ENCODE measurements at places on chromosomes 12 and 14.

- no peak for DNase-seq
Observed at GRCh38 chr14:91309756-91310280, 65.3 kb upstream of the GPR68 start.

DNA sequence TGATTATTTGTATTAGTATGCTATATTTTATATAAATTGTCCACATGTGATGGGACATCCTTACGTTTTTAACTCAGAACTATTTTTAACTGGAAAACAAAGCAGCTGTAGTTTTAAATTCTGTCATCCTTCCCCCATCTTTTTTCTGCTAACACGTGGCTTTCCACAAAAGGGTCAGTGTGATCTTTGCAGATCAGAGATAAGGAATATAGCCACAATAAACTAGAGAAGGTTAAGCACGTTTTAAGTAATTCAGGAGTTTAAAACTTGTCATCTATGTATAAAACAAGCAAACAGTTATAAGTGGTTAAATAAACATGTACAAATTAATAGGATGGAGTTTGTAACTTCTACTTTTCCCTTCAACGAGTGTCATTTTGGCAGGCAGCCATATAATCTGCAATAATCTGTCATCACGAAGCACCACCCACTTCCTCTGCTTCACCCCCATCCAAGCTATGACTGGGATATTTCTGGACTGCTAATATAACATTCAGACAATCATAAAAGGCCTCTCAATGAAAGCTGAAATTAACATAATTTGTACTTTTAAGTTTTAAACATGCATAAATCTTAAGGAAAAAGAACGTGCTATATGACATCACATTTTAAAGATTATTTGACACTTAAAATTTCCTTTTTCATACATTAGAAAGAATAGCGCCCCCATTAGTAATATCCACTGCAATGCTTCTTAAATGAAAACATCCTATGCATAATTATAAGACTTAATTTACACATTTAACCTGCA lies 15.3 kb downstream of the TAOK3 start:
- peak; percentile 92 for DNase-seq

DNA sequence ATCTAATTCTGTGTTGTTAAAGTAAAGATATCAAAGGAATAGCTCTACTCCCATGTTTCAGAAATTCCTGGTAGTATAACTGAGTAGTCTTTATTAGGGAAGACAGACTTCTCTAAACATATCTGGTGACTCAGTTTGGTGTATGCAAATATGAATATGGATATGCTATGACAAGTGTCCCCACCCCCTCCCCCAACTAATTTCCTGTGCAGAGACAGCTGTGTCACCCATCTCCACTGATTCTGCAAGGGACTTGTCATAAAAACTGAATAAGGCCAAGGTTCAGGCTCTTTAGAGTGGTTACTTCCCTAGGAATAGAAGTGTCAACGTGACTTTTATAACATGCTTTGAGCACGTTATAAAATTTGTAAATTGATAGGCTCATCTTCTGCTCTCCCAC lies 429.1 kb downstream of the DAD1 start:
- DNase-seq = no peak

DNA sequence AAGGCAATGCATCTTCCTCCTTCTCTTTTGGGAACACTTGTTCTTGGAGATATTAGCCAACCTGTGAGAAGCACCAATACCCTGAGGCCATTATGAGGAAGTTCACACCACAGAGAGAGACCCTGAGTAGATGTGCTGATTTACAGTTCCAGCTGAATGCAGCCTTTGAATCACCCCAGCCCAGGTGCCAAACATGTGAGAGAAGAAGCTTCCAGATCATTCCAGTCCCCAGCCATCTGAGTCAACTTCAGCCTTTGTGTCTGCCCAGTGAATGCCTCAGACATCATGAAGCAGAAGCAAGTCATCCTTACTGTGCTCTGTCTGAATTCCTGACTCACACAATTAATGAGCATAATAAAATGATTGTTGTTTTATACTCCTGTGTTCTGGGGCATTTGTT lies 25.1 kb downstream of the C12orf42 start:
- no peak for DNase-seq

- DNase-seq = no peak
Observed at GRCh38 chr14:51314321-51315015, 74.4 kb downstream of the TMX1 start.

GRCh38 chr14:66088656-66089055 lies 397.5 kb upstream of the CCDC196 start:
- no peak for DNase-seq

- DNase-seq = no peak
Observed at GRCh38 chr12:125070112-125070511, 4.9 kb downstream of the AACS start.

DNA sequence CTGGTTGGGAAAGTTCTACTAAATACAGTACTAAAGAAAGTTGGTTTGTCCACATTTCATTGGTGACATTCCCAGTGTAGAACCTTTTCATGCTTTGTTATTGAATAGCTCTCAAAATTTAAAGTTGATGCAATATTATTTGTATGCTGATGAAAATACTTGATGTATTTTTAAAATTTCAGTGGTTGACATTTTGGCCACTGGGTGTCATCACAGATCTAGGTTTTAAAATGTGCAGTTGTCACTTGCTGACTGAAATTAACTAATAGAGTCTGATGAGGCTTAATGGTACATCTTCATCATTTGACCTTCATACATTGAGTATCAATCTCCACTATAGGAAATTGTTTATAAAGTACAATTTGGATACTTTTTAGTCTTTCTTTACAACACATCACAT lies 37.1 kb downstream of the CMAS start:
- peak; percentile 74 for DNase-seq

DNA sequence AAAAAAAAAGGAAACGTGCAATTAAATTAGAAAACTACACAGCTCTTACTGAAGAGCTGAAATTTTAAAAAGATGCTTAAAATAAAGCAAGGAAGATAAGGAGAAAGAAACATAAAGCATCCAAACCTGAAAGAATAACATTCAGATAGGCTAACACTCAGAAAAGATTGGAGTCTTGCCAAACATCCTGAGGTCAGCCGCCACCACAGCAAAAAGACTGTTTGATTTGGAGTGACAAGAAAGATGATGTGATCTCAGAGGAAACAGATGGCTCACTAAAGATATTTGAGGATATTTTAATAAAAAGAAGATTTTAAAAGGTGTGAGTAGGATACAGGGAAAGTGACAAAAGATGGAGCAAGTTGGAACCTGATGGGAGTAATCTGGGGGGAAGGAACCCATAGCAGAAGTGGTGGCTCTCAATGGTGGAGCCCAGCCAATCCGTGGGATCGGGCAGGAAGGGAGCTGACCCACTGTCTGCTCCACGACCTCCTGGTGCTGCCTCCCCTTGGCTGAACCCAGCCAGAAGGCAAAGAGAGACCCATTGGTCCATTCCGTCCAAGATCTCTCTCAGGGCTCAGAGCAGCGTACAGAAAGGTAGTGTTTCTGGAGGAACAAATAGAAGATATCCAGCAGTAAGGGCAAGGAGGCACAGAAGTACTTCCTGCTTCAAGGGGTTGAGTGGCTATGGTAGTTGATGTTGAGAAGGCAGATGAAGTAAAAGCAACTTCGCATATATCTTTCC lies 469.6 kb downstream of the RGS6 start:
- DNase-seq = peak; percentile 47

DNA sequence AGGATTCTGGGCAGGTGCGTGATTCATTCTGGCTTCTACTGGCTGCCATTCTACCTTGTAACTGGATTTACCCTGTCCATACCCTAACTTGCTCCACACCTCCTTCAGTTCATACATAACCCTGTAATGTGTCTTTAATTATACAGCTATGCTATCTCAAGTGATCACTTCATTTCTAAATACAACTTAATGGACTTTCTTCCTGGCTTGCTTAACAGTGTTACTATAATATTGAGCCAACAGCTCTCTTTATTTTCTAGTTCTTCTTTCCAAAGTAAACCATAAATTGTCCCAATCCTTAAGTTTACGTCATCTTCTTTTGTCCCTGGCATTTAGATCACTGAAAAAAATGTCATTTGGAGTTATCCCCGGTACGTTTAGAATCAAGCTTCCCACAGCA lies 75.9 kb upstream of the KCNJ8 start:
- DNase-seq = no peak

DNA sequence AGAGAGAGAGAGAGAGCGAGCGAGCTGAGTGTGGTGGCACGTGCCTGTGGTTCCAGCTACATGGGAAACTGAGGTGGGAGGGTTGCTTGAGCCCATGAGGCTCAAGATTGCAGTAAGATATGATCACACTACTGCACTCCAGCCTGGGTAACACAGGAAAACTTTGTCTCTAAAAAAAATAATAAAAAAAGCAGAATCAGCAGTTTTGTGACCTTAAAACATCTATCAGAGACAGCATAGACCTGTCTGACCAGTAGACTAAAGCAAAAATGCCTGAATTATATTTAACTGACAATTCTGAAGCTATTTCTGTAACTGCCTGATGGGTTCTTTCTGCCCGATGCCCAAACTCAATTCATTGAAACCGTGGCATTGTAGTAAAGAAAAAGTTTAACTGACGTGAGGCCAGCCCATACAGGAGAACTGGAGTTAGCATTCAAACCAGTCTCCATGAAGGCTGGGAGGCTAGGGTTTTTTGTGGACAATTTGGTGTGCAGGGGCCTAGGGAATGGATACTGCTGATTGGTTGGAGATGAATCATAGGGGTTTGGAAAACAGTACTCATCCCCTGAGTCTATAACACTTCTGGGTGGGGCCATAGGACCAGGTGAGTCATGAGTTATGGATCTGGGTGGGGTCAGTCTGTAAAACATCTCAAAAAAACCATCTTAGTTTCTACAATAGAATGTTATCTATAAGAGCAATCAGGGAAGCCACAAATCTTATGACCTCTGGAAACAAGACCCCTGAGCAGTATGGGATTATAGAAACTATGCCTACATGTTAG lies 8.0 kb upstream of the RASSF8 start:
- DNase-seq = no peak

- DNase-seq = peak; percentile 27
Observed at GRCh38 chr14:24298892-24299254, 707 bp downstream of the DHRS1 start.

GRCh38 chr12:15481846-15482245 lies 159.5 kb downstream of the PTPRO start:
- DNase-seq = no peak

GRCh38 chr14:75205591-75205990 lies 29.2 kb upstream of the TMED10 start:
- DNase-seq = no peak

DNA sequence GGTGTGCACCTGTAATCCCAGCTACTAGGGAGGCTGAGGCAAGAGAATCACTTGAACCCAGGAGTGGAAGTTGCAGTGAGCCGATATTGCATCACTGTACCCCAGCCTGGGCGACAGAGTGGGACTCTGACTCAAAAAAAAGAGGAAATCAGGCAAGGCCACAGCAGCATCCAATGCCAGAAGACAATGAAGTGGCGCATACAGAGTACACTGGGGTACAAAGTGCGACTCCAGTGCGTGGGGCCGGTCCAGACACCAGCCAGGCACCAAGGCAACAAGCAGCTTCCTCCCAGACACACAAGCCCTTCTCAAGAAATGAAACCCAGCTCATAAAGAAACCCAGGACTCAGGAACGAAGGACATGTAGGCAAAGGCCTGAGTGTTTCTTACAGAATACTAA lies 28.2 kb downstream of the TTC7B start:
- no peak for DNase-seq

DNA sequence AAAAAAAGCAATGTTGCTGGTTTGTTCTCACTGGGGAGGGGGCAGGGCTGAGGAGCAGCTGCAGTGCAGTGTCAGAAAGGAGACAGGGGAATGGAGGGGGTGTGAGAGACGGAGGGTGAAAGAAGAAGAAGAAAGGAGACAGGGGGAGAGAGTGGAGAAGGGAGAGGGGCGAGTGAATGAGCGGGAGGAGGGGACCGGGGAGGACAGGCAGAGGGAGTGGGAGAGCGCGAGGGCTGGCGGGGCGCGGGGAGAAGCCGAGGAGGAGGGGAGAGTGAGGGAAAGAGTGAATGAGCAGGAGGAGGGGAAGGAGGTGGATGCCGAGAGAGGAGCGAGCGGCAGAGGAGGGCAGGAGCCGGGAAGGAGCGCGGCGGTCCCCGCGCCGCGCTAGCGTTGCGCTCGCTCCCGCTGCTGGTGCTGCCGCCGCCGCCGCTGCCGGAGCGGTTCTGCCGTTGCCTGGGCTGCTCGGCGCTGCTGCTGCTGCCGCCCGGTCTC lies at the start of gene NOVA1:
Gene NOVA1 (minus strand): TSS at position 445 of the 492 bp plus-strand sequence. CDS start 597 bp downstream, outside the sequence.
- DNase-seq = no peak

GRCh38 chr12:88638388-88638787 lies 58.1 kb upstream of the KITLG start:
- DNase-seq = no peak

All from hematopoietic multipotent progenitor cell treated with erythropoietin and hydrocortisone succinate and interleukin-3 and kit ligand, for 8 days (in vitro differentiated cells).